HCT116 (cell line): ENCODE measurements at places on chromosomes 12 and 14.
A peak's percentile ranks its signal among the peaks of the same experiment; 100 is the strongest.

- DNase-seq: no peak
Measured at GRCh38 chr12:93468008-93468371, 676 bp downstream of the MRPL42 start.

- DNase-seq: no peak
Measured at GRCh38 chr12:90235642-90236041, 527.0 kb upstream of the ATP2B1 start.

DNA sequence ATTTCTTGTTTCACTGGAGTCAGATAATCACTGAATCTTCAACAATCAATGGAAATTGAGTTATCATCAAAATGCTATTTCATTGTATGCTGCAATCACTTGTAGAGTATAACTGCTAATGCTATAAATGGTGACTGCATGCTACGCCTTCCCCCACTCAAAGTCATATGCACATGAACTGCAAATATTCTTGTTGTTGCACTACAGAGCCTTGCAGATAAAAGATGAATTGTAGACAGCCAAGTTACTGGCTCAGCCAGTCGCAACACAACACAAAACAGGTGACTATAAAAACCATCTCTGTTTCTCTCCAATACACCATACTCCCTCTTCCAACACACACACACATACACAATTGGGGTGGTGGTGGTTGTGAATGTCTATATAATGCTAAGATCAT lies 171.0 kb upstream of the HMGA2 start:
- no peak for DNase-seq

- DNase-seq: peak; percentile 6
Measured at GRCh38 chr12:23204933-23205778, 580.2 kb downstream of the ETNK1 start.

- DNase-seq: no peak
Measured at GRCh38 chr12:61687407-61687806, 572.8 kb upstream of the USP15 start.

DNA sequence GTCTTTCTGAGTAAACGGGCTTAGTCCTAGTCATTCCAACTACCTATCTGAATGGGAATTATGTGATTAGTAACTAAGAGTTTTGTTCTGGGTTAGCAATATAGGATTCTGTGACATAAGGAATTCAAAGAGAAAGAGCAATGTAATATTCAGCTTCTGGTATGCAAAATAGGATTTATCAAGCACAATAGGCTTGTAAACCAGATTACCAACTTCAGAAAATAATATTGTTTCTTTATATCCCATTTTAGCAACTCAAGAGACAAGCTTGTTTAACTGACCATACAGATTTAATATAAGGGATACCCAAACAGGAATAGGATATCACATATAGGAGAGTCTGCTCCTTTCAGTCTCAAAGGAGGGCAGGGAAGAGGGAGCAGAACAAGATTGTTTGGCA lies 240.9 kb downstream of the CEP128 start:
- DNase-seq: no peak

GRCh38 chr14:74486164-74486563 lies 6.9 kb downstream of the NPC2 start:
- no peak for DNase-seq

GRCh38 chr12:66688846-66689439 lies 10.1 kb upstream of the GRIP1 start:
- DNase-seq: peak; percentile 52

GRCh38 chr14:55977392-55978150 lies 140.6 kb upstream of the PELI2 start:
- no peak for DNase-seq

GRCh38 chr12:19779395-19780056 lies 340.2 kb downstream of the AEBP2 start:
- DNase-seq: no peak

DNA sequence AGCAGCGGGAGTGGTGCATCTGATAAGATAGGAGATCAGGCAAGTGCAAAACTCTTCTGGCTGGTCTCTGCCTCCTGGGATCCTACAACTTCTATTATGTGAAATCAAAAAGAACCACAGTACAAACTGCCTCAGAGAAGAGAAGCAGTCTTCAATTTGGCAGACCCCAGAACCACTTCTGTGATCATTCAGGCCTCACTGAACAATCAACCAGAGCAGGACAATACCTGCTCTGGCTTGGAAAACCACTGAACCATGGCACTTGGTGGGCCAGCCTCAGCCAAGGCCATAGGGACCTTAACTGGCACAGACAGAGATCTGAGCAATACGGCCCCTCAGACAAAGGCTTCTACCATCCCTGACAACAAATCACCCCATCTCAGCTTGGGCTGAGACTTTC lies 103.0 kb downstream of the NDUFA12 start:
- DNase-seq: no peak

DNA sequence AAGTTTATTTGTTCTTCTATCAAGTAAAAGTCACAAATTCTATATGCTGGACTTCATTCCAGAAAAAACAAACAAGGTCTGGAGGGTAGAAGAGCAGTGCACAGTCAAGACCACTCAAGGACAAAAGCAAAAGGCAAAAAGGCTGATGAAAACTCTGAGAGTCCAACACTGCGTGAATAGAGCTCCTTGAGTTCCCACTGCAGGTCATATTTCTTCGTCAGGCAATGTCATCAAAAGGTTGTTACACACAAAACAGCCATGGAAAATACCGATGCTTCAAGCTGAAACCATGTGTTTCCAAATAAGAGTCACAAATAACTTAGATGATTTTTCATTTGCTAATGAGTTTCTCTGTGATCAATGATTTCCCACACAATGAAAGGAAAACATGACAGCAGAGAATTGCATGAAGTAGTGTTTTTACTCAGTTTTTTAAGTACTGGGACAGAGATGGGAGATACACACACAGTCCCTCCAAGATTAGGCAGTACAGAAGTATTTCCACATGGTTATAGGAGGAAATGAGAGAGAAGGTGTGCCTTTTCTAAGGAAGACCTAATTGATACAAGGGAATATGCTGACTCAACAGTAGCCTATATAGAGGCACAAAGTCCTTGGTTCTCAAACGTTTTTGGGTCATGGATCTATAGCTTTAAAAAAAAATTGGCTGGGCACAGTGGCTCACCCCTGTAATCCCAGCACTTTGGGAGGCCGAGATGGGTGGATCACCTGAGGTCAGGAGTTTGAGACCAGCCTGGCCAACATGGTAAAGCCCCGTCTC lies 177.7 kb downstream of the MED13L start:
- no peak for DNase-seq

DNA sequence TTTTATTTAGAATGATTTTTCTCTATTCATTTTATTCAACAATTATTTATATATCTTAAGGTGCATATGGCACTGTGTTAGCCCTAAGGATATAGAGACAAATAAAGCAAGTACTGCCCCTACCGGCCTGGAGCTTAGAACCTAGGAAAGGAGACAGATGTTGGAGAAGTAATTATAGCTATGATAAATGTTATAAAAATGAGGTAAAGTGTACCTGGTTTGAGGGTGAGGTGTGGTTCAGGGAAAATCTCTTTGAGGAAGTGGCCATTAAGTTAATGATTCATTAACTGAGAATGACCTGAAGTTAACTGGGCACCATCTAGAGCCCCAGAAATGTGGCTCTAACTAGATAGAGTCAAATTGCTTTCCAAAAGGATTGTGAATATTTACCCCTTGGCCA lies 31.9 kb downstream of the CDKL1 start:
- DNase-seq: peak; percentile 21

- DNase-seq: no peak
Measured at GRCh38 chr14:89908712-89909450, 45.6 kb downstream of the EFCAB11 start.

DNA sequence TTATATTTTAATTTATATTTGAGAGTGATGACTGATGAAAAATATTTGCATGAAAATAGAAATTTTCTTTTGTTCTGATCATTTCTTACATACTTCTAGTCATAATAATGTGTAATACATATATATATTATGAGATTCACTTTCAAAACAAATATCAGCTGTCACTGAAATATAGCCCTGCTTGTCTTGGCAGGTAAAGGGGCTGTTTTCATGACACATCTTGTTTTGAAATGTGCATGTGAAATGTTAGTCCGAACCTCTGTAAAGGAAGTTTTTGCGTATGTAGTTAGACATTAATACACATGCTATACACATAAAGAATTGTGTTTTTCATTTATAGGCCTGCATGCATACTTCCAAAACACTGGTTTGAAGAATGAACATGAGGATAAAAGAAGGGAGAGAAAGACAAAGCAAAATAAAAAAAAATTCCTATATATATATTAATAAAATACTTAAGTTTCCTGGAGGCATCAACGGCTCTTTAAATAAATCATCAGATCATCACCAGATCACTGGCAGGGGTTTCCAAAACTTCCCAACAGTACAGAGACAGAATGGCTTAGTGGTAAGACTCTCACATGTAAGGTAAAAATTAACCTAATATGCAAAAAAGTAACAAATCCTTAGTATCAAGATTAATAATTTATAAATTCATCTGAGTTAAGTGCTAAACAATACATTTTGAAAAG lies 60.1 kb downstream of the SEL1L start:
- DNase-seq: no peak

GRCh38 chr12:113422886-113423669 lies 898 bp downstream of the SDSL start:
- no peak for DNase-seq

GRCh38 chr14:35988550-35988949 lies 162.4 kb downstream of the BRMS1L start:
- no peak for DNase-seq

GRCh38 chr14:23629832-23630396 lies 6.2 kb upstream of the DHRS2 start:
- no peak for DNase-seq

DNA sequence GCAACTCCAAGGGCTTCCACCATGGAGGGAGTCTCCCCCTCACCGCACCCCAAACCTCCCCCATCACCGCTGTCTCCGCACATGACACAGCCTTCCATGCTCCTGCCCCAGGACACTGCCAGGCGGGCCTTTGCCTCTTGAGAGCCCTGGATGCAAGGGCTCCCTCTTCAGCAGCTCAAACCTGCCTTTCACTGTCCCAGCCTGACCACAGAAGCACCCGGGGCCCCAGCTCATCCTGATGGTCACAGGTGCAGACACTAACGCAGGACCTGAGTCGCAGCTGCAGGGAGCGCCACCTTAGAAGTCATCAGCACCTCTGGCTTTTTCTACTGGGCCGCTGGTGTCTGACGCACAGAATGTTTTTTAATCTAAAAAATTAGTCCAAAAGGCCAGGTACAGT lies 54.0 kb downstream of the SYNE3 start:
- DNase-seq: no peak

- no peak for DNase-seq
Measured at GRCh38 chr14:104642540-104642868, 37.9 kb upstream of the TMEM179 start.

DNA sequence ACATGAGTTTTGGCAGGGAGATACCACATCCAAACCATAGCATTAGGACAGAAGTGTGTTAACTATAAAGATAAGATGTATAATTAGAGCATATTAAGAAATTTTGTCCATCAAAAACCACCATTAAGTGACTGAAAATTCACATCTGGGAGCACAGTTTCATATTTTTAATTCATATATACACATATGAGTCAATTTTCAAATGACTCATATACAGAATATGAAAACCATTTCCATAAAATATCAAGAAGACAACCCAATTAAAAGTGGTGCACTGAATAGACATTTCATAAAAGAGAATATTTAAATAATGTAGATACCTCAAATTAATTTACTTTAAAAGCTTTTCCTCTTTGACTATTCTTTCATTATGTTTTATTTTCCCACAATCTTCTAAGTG lies 25.3 kb downstream of the MUCL1 start:
- DNase-seq: no peak

- DNase-seq: no peak
Measured at GRCh38 chr12:108745641-108746040, 14.3 kb upstream of the CORO1C start.

DNA sequence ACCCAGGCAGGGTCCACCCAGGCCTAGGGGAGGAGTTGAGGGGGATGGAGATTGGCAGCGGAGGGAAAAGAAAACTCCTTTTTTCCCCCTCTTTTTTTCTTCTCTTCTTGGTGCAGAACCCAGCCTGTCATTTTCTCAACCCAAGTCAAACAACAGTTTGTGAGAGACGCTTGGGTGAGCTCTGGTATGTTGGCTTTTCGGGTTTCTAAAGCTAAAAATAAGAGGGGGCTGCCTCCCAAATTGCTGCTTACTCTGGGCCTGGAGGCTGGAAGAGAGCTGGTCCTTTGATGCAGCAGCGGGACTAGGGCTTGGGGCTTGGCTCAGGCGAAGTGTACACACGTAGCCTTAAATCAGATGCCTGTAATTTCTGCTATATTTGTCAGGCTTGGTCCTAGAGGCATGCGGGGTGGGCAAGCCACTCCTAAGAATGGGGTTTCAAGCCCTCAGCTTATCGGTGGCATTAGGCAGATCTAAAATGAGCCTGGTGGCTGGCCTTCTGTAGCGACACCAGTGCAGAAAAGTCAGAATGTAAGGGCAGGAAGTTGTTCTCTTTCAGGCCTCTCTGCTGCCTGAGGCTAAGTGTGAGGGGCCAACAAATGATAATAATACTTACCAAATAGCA lies 816 bp upstream of the SLC8A3 start:
- no peak for DNase-seq

- DNase-seq: no peak
Measured at GRCh38 chr12:90816353-90817089, 138.5 kb downstream of the CCER1 start.

DNA sequence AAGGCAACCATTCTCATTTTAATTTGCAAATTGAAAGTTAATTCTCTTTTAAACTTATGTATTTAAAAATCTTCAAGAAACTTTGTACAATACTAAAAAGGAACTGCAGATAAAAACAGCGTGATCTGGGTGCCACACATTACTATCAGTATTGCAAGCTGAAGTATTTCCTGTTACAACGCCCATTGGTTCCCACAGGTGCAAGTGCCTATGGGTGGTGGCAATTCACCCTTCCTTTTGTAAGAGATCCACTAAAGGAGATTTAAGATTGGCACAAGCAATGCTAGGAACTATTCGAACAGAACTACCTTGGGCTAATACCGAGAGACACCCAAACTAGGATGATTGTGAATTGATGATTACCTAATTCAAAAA lies 13.2 kb downstream of the TAOK3 start:
- DNase-seq: no peak

DNA sequence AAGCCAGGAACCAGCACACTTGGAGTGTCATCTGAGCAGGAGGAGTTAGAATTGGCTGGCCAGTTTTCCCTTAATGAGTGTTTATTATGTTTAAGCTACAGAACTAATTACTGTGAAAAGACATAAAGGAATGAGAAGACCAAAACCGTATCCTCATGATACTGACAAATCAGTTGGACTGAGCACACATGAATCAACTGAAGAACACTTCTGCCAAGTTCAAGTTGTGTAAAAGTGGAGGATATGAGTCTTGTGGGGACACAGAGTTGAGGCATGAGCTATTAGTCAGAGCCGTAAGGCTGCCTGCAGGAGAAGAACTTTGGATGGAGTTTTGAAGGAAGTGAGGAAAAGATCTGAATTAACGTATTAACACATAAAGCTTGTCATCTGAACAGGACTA lies 43.1 kb downstream of the HMGA2 start:
- DNase-seq: no peak
